Cardiac atrium fibroblast (primary cell): ENCODE measurements at places on chromosomes 12 and 14. TPM values are rescaled to one million over a fixed set of nuclear protein-coding genes. Genes with fewer than 3 reads are reported as not detected.

SLC38A4 gene
- total RNA-seq: 0.32 and 2.5 TPM in 2 replicates

TAS2R9 gene
- total RNA-seq: not detected in 2 replicates

TEX52 gene
- not detected in 2 replicates for total RNA-seq

SMIM41 gene
- total RNA-seq: not detected in 2 replicates

OR10G2 gene
- total RNA-seq: not detected in 2 replicates

LDHB gene
- 489 and 529 TPM in 2 replicates for total RNA-seq

GALNT6 gene
- total RNA-seq: 3.4 and 5.0 TPM in 2 replicates

DCN gene
- total RNA-seq: 1,647 and 2,415 TPM in 2 replicates

AMN gene
- 0.81 and 0.90 TPM in 2 replicates for total RNA-seq

ABCD2 gene
- not detected in 2 replicates for total RNA-seq

GAPDH gene
- 11,290 and 11,537 TPM in 2 replicates for total RNA-seq

REP15 gene
- 0.54 and 0.65 TPM in 2 replicates for total RNA-seq

ANO4 gene
- 4.0 and 5.3 TPM in 2 replicates for total RNA-seq

CIROP gene
- not detected in 2 replicates for total RNA-seq

TMEM30B gene
- 0.18 TPM in 1 of 2 replicates, not detected in the other for total RNA-seq
